Left renal pelvis (tissue), 4 donors: ENCODE measurements at places on chromosomes 1 and 21.
A peak's percentile ranks its signal among the peaks of the same experiment; 100 is the strongest.

GRCh38 chr1:22791831-22792347 lies 81.2 kb downstream of the EPHB2 start:
- no peak for DNase-seq

- DNase-seq: no peak
Observed at GRCh38 chr21:28174701-28175100, 818.0 kb downstream of the LTN1 start.

GRCh38 chr1:184532199-184532598 lies 145.4 kb downstream of the C1orf21 start:
- no peak for DNase-seq

GRCh38 chr21:37505963-37506362 lies 139.4 kb downstream of the DYRK1A start:
- DNase-seq: no peak

- DNase-seq: no peak
Observed at GRCh38 chr1:214678386-214678785, 75.4 kb downstream of the CENPF start.

- no peak for DNase-seq
Observed at GRCh38 chr1:77833521-77834100, 54.2 kb downstream of the MIGA1 start.

GRCh38 chr1:30654188-30654587 lies 69.2 kb downstream of the MATN1 start:
- DNase-seq: no peak

DNA sequence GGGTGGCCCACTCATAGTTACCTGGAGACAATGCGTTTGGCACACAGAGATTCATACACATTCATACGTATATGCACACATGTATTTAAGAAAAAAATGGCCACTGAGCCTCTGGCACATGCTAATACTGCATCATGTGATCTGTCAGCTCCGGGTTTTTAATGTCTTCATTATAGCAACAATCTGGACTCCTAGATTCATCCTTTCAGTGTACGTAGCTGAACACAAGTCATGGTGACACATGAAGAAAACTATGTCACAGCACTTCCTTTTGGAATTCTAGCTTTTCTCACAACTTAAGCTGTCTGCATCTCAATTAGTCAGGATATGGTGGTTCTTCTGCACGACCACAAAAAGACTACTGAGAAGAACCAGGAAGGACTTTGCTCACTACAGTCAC lies 24.7 kb downstream of the HSF2BP start:
- DNase-seq: no peak

DNA sequence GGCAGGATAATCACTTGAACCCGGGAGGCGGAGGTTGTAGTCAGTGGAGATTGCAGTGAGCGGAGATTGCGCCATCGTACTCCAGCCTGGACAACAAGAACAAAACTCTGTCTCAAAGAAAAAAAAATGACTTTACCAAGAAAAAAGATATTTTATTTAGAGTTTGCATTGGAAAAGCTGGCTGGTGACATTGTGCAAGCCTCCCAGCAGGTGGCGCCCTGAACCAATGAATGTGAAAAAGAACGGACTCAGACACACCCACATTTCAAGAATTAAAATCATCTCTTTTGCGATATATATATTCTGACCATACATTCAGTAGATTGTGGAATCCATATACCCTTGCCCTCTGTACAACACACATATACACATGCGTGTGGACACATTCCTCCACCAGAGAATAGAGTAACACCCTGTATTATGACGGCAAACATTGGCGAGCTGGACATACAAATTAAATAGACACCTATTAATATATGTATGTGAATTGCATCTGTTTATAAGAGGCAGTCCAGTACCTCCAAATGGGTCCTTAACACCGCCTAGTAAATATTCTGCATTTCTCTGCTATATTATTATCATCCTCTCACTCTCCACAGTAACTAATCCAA lies 39.0 kb upstream of the CADM3 start:
- DNase-seq: peak; percentile 3

DNA sequence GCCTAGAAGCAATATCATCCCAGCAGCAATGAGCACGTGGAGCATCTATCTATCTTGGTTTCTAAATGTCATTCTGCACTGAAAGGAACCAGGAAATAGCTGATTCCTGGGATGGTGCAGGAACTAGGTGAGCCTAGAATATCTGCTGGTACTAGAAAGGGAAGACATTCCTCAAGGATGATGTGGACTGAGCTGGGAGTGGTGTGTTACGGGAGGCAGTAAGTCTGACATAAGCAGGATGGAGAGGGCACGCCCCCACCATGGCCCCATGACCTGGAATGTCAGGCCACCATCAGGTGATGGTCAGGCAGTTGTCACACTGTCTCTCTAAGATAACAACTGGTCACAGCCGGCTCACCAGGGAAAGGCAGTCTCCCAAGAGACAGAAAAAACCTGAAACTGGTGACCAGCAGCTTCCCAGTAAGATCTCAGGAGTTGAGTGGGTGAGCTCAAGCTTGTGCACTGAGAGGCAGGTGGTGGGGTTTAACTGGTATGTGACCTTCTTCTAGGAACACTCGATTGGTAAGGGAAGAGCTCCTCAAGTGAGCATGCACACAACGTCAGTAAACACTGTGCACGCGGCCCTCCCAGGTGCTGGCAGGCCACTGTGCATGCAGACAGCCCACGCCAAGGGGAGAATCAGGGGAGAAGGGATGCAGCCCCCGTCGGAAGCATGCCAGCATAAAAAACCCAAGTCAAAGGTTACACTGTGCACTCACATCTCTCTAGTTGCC lies 148.7 kb downstream of the ADSS2 start:
- DNase-seq: no peak
